ENCODE measurements at places on chromosomes 6 and 20.

DNA sequence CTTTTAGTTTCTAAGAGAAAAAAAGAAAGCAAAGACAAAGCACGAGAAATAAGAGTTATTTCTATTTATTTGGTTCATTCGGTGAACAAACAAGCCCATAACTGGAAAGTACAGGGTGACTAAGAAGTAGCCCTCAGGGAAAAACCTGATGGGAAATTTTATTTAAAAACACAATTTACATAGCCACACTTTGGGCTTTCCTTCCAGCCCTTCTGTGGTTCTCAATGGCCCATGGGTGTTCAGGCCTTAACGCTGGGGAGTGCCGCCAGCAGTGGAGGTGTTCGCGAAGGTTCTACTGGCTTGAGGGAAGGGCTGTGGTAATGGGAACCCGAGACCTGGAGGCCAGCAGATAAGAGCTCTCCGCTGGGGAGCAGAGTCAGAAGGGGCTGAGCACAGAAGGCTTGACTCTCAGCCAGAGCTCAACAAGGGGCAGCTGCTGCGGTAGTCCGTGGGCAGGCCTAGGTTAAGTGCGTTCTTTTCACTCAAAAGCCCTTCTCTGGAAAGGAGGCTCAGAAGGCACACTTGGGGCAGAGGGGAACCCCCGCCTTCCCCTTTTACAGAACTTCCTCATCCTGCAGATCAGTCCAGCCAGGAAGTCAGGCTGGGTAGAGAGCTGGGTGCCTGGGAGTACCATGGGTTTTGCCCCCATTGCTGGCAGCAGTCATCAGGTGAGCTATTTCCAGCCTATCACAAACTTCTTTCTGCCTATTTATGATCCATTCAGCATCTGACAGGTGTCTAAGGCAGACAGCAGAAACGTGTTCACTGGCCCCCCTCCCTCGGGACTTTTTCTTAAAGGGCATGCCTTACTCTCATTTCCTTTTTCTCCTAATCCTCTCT is 8.8 kb upstream of the CD83 start:
- DNase-seq, result no peak

DNA sequence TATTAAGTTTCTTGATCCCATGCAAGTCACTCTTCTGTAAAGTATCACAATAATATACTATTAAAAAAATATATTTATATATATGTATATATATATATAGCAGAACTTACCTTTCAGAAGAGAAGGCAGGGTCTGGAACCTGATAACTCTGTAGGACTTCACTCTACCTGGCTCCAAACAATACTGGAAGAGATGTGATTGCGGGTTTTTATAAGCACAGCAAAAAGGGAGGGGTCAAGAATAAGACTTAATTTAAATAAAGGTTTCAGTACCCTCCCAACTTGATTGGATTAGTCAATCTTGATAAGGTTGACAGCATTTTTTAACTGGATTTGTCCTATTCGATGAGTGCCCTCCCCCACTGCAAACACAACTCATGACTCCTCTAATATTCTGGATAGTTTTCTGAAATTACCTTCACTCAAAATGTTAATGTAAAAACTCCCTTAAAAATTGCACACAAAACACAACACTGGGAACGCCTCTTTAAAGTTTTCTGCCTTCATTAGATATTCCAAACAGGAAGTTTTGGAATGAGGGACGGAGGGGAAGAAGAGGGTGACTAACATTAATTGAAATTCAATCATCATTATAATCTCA is 4.0 kb upstream of the ZNF217 start:
- no peak for DNase-seq

- no peak for DNase-seq
Measured at GRCh38 chr6:152771061-152771687, 20.6 kb downstream of the VIP start.

GRCh38 chr6:158938811-158939254 is 61.2 kb downstream of the RSPH3 start:
- no peak for DNase-seq

GRCh38 chr6:70413992-70414494 is 735 bp downstream of the FAM135A start:
- DNase-seq, result no peak

Data from fibroblast of pulmonary artery (primary cell).